Left lobe of liver (tissue), 2 donors: ENCODE measurements at places on chromosomes 5 and 9. TPM values are rescaled to one million over a fixed set of nuclear protein-coding genes. Genes with fewer than 3 reads are reported as not detected.

DNA sequence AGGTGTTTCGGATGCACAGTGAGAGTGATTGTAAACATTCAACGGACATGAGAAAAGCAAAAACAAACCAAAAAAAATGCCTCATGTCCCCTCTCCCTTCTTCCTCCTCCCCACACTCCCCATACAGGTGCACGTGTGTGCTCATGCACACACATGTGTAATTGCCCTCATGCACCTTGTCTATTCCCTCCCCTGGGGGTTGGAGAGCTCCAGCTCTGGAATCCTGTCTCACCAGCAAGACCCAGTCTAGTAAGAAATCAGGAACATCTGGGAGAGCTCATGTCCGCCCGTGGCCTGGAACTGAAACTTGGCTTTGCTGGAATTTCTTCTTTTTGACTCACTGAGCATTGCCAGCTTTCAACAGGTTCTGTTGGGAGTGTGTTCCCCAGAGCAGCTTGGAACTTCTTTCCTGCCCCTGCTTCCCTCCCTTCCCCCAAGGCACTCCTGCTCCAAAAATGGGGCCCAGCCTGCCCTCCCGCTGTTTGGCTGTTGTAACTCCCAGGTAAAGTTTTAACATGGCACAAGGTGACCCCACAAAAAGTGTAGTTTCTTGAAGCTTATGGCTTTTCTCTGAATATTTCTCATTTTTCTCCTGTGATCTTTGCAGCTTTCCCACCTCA, 190.1 kb downstream of the NR3C1 start:
- no peak for DNase-seq

DNA sequence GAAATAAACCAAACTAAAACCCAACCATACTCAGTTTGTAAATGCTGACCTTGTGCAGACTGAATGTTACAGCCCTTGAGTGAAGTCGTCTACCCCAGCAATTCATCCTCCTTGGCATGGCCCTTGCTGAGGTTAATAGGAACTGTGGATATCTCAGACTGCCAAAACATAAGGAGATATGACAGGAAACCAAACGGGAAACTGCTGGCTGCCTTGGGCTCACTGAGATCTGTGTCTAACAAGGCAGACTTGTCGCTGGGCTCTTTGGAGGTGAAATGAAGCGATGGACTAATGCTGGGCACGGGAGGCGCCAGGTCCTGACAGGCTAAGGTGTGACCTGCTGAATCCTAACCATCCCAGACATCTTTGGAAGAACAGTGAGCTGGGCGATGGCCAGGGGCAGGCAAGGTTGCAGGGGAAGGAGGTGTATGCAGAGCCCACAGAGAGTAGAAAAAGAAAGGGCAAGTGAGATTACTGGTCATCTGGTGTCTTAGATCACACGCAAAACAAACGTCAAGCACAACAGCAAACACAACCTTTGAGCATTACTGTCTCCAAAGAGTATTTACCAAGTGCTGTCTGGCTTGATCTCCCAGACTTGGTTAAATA, 44.6 kb upstream of the ALDH1A1 start:
- peak; percentile 89 for DNase-seq

GRCh38 chr9:23322392-23322791, 503.6 kb downstream of the ELAVL2 start:
- no peak for DNase-seq

DNA sequence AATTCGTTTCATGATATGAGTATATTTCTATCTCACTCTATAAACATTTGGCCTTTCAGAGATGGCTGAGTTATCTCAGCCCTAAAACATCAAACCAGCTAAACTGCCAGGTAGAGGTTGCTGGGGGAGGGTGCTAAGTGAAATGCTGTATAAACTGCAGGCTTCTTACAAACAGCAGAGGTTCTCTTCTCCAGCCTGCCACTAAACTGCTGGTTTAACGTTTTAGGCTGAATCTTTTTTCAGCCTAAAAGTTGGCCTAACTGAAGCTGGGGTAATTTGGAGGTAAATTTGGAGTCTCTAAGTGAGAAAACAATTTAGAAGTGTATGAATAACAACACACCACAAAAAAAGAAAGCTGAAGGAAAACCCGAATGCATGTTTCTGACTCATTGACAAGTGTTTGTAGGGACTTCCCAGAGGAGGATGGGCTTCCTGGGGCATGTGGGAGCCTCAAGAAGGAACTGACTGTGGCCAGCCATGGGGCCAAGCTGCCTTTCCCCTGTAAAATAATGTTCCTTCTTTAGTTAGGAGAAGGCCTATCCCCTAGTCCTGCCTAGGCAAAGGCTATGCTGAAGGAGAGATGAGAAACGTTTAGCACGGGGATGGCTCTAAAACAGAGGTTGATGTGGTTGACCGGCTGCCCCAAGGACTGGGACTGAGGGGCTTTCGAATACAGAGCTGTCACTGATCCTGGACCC, 44.3 kb downstream of the SLC28A3 start:
- no peak for DNase-seq

DNA sequence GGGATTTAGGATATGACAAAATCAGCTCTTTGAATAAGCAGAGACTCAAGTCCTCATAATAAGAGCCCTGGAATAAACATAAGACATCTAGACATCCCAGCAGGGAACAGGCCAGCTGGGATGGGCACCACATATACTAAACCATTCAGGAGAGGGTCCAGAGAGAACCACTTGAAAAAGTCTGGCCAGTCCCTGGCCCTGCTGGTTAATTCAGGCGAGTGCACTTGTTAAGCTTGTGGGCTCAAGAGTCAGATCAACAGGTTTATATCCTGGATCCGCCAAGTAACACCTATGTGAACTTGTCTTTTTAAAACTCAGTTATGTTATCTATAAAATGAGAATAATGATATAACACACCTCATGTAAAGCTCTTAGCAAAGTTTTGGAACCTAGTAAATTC, 63.3 kb downstream of the CAVIN4 start:
- no peak for DNase-seq

ST6GALNAC4 gene
- total RNA-seq: 5.9 TPM

- no peak for DNase-seq
Measured at GRCh38 chr5:61397238-61397637, 65.2 kb downstream of the ZSWIM6 start.

GRCh38 chr9:16526380-16526779, 344.1 kb downstream of the BNC2 start:
- DNase-seq: no peak

DNA sequence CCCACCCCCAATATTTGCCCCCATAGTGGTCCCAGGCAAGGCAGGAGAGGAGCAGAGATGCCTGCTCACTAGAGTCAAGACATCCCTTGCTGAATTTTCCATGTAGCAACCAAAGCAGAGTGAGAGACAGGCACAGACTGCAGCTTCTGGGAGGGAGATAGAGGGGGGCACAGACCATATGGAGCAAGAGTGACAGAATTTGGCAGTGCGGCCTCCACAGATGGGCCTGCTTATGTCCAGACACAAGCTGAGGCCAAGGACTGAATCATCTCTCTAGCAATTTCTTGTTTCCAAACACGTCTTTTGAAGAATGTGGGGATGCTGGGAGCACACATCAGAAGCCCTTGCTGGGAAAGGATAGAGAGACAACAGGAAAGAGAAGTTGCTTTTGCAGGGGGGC, 53.0 kb upstream of the ALDH1B1 start:
- DNase-seq: peak; percentile 19

DNA sequence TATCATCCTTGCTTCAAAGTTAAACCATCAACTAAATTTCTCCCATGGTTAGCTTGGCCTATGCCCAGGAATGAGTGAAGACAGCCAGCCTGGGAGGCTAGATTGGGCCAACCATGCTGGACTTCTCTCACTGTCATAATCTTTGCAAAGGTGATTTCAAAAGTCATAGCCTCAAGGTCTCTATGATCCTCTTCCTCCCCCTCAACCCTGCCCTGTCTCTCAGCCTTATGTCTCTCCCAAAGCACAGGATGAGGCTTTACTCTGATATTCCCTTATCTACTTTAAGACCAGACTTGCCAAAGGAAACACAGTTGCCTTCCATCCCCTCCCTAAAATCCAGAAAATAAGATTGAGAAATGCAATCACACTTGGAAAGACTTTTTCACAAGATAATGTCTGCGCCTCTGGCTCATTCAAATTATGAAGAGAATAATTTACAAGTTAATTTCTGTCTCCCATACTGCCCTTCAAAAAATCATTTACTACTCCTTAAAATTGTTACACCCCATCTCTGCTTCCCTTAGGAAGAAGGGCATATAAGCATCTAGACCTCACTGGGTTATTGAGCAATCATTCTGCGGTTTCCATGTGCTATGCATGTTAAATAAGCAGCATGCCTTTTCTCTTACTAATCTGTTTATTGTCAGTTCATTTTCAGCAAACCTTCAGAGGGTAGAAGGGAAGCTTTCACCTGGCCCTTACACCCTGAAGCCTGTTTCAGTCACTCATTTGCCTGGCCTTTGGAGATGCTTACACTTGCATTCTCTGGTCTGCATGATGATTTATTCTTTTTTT, 113.8 kb upstream of the ANKRD55 start:
- no peak for DNase-seq

RC3H2 gene
- 15.1 TPM for total RNA-seq

STK10 gene
- 9.1 TPM for total RNA-seq

GRCh38 chr5:83576341-83576740, 104.8 kb downstream of the VCAN start:
- DNase-seq: no peak
